ENCODE measurements at places on chromosomes 2 and 18. TPM values are rescaled to one million over a fixed set of nuclear protein-coding genes. Genes with fewer than 3 reads are reported as not detected.

ALPI gene
- not detected for total RNA-seq

CABLES1 gene
- 3.2 TPM for total RNA-seq

NAT8 gene
- not detected for total RNA-seq

OTOS gene
- not detected for total RNA-seq

TUBA3E gene
- not detected for total RNA-seq

RBFA gene
- total RNA-seq: 10.9 TPM

All from pancreas (tissue), 10 donors.